EL (cell line): ENCODE measurements at places on chromosomes 16 and 17.

- DNase-seq, result no peak
These were observed 570 bp upstream of the NME3 start for GRCh38 chr16:1771864-1772361.

GRCh38 chr16:15725641-15726240, 75.7 kb downstream of the NDE1 start:
- DNase-seq, result no peak

DNA sequence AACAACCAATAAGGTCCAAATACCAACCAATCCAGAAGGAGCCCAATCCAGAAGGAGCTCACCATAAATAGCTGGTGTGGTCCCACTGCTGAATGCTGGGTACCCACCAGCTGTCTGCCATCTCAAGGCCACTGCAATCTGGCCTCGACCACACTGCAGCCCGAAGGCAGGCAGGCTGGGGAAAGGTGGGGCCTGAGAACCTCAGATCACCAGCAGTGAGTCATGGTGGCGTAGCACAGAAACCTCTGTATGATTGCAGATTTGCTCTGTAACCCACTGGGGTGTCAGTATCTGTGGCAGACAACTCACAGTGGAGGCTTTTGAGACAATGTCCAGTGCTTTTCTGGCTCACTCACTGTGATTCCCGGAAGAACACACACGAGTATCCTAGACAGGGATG, 14.7 kb upstream of the CMTR2 start:
- DNase-seq, result no peak

DNA sequence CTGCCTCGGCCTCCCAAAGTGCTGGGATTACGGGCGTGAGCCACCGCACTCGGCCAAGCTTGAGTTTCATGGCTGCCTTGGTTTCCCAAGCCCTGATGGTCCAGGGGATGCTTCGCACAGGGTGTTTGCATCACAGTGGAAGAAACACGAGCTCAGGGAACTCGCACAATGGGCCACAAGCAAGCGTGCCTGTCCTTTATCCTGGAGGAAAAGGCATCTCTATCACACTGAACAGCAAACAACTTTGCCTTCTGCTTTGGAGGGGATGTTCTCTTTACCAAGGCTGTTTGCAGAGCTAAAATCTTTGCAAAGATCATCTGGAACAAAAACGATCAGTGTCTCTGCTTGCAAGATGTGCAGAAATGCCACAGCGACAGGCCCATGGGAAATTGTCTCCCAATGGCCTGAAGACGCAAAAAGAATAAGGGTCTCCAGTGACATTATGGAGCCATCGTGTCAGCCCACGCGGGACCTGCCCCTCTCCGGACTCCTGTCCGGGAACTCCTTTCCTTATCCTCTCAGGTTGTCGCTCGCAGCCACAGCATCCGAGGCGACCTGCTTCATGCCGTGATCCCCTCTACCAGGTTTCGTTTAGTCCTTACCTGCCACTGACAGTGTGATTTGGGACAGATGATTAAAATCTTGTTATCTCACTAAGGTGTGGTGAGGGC, 44.1 kb upstream of the CBFA2T3 start:
- no peak for DNase-seq

- DNase-seq, result no peak
These were observed 69.8 kb downstream of the TMEM100 start for GRCh38 chr17:55652825-55653224.

GRCh38 chr16:67703626-67704025, 15.5 kb downstream of the GFOD2 start:
- DNase-seq, result no peak

DNA sequence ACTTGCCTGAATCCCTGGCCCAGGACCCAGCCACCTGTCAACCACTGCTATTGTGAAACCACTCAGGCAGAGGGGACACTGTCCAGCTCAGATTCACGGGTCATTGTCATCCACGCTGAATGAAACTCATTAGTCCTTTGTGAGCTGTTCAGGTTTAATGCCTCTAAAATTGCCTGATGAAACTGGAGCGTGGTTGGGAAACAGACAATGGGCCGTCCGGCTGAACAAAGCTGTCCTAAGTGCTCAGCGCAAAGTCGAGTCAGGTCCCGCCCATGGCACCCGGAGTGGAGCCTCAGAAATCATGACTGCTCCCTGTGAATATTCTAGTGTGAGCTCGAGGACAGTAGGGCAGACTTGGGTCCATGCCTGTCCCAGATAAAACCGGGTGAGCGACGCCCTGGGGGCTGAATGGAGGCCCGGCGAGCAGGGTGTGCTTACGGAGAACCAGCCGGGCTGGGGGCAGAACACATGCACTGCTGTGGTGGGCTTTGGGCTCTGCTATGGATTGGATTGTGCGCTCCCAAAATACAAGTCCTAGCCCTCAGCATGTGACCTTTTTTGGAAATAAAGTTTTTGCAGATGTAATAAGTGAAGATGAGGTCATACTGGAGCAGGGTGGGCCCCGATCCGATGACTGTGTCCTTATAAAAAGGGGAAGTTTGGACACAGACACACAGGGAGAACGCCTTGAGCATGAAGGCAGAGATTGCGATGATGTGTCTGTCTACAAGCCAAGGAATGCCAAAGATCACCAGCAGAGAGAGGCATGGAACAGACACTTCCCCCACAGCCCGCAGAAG, 12.9 kb upstream of the CMIP start:
- DNase-seq, result peak; percentile 96

DNA sequence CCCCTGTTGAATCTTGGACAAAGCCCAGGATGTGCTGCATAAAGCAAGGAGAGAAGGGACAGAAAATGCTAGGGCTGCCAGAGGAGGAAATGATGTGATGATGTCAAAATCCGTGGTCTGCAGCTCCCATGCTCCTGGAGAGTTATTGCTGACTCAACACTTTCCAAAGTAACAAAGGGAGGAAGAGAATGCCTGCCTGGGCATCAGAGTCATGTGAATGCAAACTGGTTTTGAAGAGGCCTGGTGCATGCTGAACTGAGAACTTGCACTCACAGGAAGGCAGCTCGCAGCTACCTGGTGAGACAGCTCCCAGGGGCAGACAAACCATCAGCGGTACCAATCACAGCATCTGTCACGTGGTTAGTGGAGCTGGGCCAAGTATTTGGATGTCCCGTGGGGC, 2.8 kb downstream of the MARVELD3 start:
- DNase-seq, result peak; percentile 13

DNA sequence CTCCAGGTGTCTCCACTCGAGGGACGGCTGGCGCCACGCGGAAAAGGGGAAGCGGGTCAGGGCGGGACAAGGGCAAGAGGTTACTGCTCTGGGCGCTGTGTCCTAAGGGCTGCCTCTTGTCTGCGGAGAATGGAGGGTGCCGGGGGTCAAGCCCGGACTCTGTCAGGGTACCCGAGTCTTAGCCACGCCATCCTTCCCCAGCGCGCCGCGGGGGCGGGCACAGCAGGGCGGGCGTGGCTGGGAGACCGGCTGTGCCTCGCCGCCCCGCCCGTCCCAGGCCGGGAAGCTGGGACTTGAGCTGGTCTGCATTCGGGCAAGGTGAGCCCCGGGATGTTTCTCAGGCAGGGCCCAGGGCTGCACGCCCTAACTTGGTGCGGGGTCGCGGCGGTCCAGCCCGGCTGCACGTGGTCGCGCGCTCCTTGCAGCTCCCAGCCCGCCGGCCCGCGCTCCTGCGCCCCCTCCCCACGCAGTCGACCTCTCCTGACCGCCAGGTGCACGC, 6.2 kb upstream of the ACTG1 start:
- DNase-seq, result peak; percentile 42
